ENCODE measurements at places on chromosomes 16 and 17. TPM values are rescaled to one million over a fixed set of nuclear protein-coding genes. Genes with fewer than 3 reads are reported as not detected.

GRCh38 chr17:73492821-73493814 is 151.1 kb downstream of the SDK2 start:
- no peaks in the 10 kb centered on the region for H3K27me3 ChIP-seq
- no peaks in the 10 kb centered on the region for H3K36me3 ChIP-seq
- no peak for DNase-seq
- no peak overlapping the region for H3K27ac ChIP-seq

GRCh38 chr16:84764970-84765369 is 54.8 kb upstream of the CRISPLD2 start:
- no peak overlapping the region for H3K27ac ChIP-seq
- H3K36me3 ChIP-seq, result peaks cover 15% of the 10 kb centered on the region
- no peaks in the 10 kb centered on the region for H3K4me1 ChIP-seq
- no peak for DNase-seq

GRCh38 chr17:43468691-43469139 is 15.1 kb upstream of the DHX8 start:
- no peaks in the 10 kb centered on the region for H3K4me1 ChIP-seq
- H3K27ac ChIP-seq, result no peak overlapping the region
- H3K4me3 ChIP-seq, result no peak overlapping the region
- H3K36me3 ChIP-seq, result no peaks in the 10 kb centered on the region

- H3K27ac ChIP-seq, result no peak overlapping the region
- H3K27me3 ChIP-seq, result no peaks in the 10 kb centered on the region
- no peaks in the 10 kb centered on the region for H3K4me1 ChIP-seq
- H3K36me3 ChIP-seq, result no peaks in the 10 kb centered on the region
- no peak for DNase-seq
- no peak overlapping the region for H3K4me3 ChIP-seq
Measured at GRCh38 chr17:36761203-36761950, 160.0 kb downstream of the MRM1 start.

DNA sequence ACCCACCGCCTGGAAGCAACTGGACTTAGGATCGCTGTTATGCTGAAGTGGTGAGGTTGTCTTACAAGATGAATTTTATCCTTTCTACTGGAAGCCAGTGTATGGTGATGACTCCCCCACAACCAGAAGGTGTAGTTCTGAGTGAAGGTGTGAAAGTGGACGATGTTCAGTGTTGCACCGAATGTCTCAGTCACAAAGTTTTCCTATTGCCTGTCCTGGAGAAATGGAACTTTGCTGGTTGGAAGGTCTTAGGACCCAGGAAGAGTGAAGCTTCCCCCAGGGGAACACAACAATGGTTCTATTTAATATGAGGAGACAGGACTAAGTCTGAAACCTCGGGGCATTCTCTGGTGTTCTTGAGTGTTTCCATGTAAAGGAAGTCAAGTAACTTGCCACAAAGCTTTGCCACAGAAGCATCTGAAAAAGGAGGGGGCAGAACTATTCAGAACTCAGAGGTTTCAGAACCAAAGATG is 44.2 kb downstream of the USP22 start:
- peak overlapping the region; percentile 34 for H3K27ac ChIP-seq
- H3K27me3 ChIP-seq, result no peaks in the 10 kb centered on the region
- no peak for DNase-seq
- peaks cover 19% of the 10 kb centered on the region for H3K4me1 ChIP-seq
- no peak overlapping the region for H3K4me3 ChIP-seq

SPG7 gene
- total RNA-seq, result 128 TPM

- H3K27me3 ChIP-seq, result no peaks in the 10 kb centered on the region
- no peak for DNase-seq
- H3K4me1 ChIP-seq, result no peaks in the 10 kb centered on the region
Measured at GRCh38 chr16:12406158-12406557, 397.5 kb downstream of the CPPED1 start.

DNA sequence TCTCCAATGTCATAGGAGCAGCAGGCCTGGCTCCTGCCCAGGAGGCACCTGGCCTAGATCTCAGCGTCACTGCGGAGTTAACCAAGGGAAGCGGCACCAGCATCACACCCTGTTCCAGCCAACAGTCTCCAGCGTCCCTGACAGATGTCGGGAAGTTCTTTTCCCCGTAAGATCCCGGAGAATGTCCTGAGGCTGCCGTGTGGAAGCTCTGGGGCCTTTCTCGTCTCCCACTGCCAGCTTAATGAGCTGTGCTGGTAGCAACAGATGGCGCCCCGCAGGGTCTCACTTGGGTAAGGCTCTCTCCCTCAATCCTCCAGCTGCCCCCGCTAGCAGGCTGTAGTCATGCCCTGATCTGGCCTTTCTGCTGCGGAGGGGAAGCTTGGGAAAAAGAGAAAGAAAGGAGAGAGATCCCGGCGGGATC is 57.5 kb downstream of the MARCHF10 start:
- no peak overlapping the region for H3K27ac ChIP-seq
- no peaks in the 10 kb centered on the region for H3K4me1 ChIP-seq
- H3K27me3 ChIP-seq, result no peaks in the 10 kb centered on the region
- DNase-seq, result no peak

- peaks cover 4% of the 10 kb centered on the region for H3K36me3 ChIP-seq
- no peaks in the 10 kb centered on the region for H3K4me1 ChIP-seq
- no peak overlapping the region for H3K27ac ChIP-seq
- H3K4me3 ChIP-seq, result no peak overlapping the region
- DNase-seq, result no peak
- no peaks in the 10 kb centered on the region for H3K27me3 ChIP-seq
Measured at GRCh38 chr16:53282328-53282727, 151.9 kb upstream of the RBL2 start.

Measured in prostate gland (tissue), 2 donors.